H9 (cell line): ENCODE measurements at places on chromosomes 7 and 10. TPM values are rescaled to one million over a fixed set of nuclear protein-coding genes. Genes with fewer than 3 reads are reported as not detected.

The MRPS16 gene
- 122 and 128 TPM in 2 replicates for total RNA-seq

The CTAGE6 gene
- total RNA-seq: not detected in 2 replicates

The RELN gene
- 0.02 TPM in 1 of 2 replicates, not detected in the other for total RNA-seq

The C10orf143 gene
- total RNA-seq: 0.79 and 0.94 TPM in 2 replicates

The CRHR2 gene
- total RNA-seq: 0.07 and 0.13 TPM in 2 replicates

The DNAJB6 gene
- 215 and 216 TPM in 2 replicates for total RNA-seq

The MEOX2 gene
- not detected in 2 replicates for total RNA-seq

The UTF1 gene
- 31.5 and 38.6 TPM in 2 replicates for total RNA-seq

The APBB1IP gene
- not detected in 2 replicates for total RNA-seq

The GPR26 gene
- 0.07 and 0.09 TPM in 2 replicates for total RNA-seq

The GPR15LG gene
- total RNA-seq: not detected in 2 replicates

The TACR2 gene
- not detected in 2 replicates for total RNA-seq

The GIMAP1 gene
- total RNA-seq: not detected in 2 replicates

The MSMB gene
- not detected in 2 replicates for total RNA-seq

The STMP1 gene
- total RNA-seq: 38.4 and 39.6 TPM in 2 replicates

The NRG3 gene
- total RNA-seq: 0.97 and 1.6 TPM in 2 replicates

The HKDC1 gene
- 0.31 TPM in 1 of 2 replicates, not detected in the other for total RNA-seq

The KEL gene
- 0.72 and 1.5 TPM in 2 replicates for total RNA-seq

The FAM237B gene
- not detected in 2 replicates for total RNA-seq

The LLCFC1 gene
- not detected in 2 replicates for total RNA-seq

The LYZL1 gene
- total RNA-seq: not detected in 2 replicates

The CHAT gene
- total RNA-seq: not detected in 2 replicates

The PON1 gene
- total RNA-seq: 0.15 and 0.90 TPM in 2 replicates

The NEUROG3 gene
- not detected in 2 replicates for total RNA-seq

The SPDYE11 gene
- not detected in 2 replicates for total RNA-seq

The C10orf105 gene
- total RNA-seq: 0.24 and 0.26 TPM in 2 replicates

The ODAD2 gene
- 2.8 and 4.5 TPM in 2 replicates for total RNA-seq

The GTF2IRD1 gene
- 34.3 and 39.9 TPM in 2 replicates for total RNA-seq

The CDNF gene
- total RNA-seq: 0.86 and 1.3 TPM in 2 replicates

The MMD2 gene
- 0.11 and 0.20 TPM in 2 replicates for total RNA-seq

The WNT2 gene
- total RNA-seq: not detected in 2 replicates

The MALRD1 gene
- 0.20 and 0.24 TPM in 2 replicates for total RNA-seq

The LMOD2 gene
- total RNA-seq: not detected in 2 replicates

The IFIT1B gene
- not detected in 2 replicates for total RNA-seq

The ZPBP gene
- not detected in 2 replicates for total RNA-seq

The EXOC6 gene
- total RNA-seq: 8.3 and 9.0 TPM in 2 replicates

The UCN3 gene
- not detected in 2 replicates for total RNA-seq

The STAG3 gene
- 2.6 and 3.1 TPM in 2 replicates for total RNA-seq

The FAM25A gene
- not detected in 2 replicates for total RNA-seq

The ACSM6 gene
- total RNA-seq: 0.18 TPM in 1 of 2 replicates, not detected in the other

The C7orf33 gene
- total RNA-seq: not detected in 2 replicates

The MYOZ1 gene
- total RNA-seq: 1.5 and 2.4 TPM in 2 replicates

The SLC26A5 gene
- total RNA-seq: 0.11 TPM in 1 of 2 replicates, not detected in the other

The UPK3B gene
- total RNA-seq: 2.1 and 3.5 TPM in 2 replicates

The ELN gene
- total RNA-seq: 0.37 and 0.55 TPM in 2 replicates

The SRPK2 gene
- total RNA-seq: 40.4 and 41.1 TPM in 2 replicates

The GPER1 gene
- total RNA-seq: 0.22 TPM in 1 of 2 replicates, not detected in the other

The LRRC18 gene
- total RNA-seq: not detected in 2 replicates

The ATP6V0A4 gene
- total RNA-seq: 0.79 and 0.90 TPM in 2 replicates
